NCI-H82 (cell line): ENCODE measurements at places on chromosomes 3 and 15.
A peak's percentile ranks its signal among the peaks of the same experiment; 100 is the strongest.

GRCh38 chr3:34035775-34036174, 237.3 kb downstream of the PDCD6IP start:
- no peak for DNase-seq

DNA sequence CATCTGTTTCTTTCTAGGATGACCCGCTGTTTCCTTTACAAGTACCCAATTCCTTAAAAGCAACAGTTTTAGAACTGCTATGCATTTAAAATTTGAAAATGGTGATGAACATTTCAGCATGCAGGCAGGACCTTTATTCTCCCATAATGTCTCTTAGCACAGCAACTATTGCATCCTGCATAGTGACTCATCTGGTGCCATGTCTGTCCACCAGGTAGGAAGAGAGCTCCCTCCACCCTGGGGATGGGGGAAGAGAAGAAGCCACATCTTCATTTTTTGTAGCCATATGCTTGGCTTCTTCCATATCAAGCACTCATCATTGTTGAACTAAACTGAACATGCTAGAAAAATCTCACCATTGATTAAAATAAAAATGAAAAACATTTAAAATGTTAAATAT, 9.9 kb downstream of the GPR15 start:
- no peak for DNase-seq

- no peak for DNase-seq
Observed at GRCh38 chr15:100124936-100125335, 216.8 kb downstream of the ADAMTS17 start.

GRCh38 chr15:50686469-50687301, at the start of gene TRPM7:
TRPM7 (minus strand) TSS chr15:50686797; CDS start chr15:50686533, 264 bp downstream.
- peak; percentile 88 for DNase-seq

DNA sequence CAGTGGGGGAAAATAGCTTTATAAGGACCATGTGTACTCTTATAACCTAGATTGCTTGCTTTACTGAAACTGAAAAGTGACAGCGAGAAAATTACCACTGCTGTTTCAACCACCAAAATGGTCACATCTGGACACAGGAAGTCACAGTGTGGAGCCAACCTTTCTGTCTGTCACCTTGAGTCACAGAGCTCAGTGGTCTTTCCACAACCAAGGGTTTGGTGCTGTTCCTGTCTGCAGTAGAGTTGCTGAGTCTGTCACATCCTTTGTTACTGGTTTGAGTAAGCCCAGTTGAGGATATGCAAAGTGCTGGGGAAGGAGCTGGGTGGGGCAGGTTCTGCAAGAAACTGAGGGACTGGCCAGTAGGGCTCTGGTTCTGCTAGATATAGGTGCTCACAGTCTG, 139.1 kb upstream of the EIF1B start:
- no peak for DNase-seq

DNA sequence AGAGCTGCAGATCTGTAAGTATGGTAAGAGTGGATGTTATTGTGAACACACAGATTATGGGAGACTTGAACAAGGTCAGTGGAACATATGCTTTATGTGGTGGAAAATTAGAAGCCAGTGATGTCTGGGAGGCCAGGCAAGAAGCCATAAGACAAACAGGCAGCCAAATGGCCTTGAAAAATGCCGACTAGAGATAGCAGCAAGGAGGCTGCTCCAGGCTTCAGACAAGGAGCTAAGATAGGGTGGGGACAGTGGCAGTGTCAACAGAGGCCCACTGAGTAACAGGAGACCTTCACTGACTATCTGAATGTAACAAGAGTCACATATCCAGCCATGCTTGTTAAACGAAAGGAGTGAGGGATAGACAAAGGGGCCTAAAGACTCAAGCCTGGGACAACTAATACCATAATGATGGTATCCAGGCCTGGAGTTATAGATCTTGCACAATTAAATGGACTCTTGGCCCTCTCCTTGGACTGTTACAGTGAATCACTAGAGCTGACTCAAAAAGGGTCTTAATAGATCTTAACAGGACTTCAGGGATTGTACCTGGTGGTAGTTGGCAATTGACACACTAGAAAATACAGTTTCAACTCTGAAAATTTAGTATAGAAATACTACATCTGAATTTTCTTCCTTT, 50.6 kb downstream of the CFAP20DC start:
- DNase-seq: no peak

DNA sequence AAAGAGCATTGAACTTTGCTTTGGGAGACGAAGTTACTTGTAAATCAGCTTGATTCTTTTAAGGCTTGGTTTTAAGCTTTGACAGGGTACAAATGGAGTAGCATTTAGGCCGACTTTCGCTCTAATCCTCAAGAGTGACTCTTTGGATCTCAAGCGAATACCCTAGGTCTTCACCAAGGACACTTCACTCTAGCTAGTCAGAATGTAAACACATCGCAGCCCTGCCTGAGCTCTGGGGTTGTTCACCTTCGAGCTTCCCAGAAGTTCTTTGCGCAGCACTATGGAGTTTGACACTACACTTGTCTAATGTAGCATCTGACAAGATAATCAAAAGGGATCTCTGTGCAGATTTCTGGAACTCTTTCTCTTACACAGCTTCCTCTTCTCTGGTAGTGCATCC, 22.3 kb downstream of the NRG4 start:
- DNase-seq: no peak

GRCh38 chr3:72482589-72483321, 365.5 kb downstream of the SHQ1 start:
- no peak for DNase-seq

GRCh38 chr3:95721938-95722337, 1092.5 kb upstream of the EPHA6 start:
- no peak for DNase-seq

GRCh38 chr3:183895296-183895695, 10.6 kb upstream of the PARL start:
- DNase-seq: peak; percentile 78

DNA sequence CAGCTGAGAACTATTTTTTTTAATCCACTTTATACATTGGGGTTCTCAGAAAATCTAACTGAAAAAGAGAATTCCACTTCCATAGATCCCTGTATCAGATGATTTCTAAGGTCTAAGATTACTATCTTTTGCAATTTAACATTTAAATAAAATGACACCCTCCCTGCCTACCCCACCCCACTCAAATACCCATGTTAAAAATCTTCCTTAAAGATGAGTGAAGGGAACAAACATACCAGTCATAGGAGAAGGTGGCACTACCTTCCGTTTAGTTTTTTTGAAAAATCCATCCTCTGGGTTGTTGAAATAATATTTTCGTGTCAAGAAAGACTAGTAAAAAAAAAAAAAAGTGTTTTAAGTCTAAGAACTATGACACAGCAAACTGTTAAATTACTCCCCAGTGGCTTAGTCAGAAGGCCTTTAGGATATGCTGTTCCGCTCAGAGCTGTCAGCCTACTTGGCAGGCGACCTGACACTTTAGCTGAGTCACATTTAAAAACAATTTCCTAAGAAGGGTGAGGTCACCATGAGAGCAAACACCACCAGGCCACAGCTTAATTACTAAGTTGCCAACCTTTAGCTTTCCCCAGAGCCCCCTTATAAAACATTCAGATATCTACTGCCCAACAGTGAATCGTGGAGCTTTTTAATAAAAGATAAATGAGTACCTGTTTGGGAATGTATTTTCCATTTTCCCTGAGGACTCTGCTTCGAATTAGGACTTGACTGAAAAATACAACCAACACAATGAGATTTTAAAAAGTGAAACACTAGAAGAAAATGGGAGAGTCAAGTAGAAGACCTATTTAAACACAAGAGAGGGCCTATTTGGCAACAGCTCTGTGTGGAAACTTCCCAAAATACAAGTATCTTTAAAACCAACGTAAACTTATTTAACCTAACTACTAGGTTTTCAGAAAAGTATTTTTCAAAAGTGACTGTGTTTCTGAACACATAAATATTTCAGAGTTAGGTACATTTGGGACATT, 9.6 kb downstream of the EMC3 start:
- DNase-seq: no peak

DNA sequence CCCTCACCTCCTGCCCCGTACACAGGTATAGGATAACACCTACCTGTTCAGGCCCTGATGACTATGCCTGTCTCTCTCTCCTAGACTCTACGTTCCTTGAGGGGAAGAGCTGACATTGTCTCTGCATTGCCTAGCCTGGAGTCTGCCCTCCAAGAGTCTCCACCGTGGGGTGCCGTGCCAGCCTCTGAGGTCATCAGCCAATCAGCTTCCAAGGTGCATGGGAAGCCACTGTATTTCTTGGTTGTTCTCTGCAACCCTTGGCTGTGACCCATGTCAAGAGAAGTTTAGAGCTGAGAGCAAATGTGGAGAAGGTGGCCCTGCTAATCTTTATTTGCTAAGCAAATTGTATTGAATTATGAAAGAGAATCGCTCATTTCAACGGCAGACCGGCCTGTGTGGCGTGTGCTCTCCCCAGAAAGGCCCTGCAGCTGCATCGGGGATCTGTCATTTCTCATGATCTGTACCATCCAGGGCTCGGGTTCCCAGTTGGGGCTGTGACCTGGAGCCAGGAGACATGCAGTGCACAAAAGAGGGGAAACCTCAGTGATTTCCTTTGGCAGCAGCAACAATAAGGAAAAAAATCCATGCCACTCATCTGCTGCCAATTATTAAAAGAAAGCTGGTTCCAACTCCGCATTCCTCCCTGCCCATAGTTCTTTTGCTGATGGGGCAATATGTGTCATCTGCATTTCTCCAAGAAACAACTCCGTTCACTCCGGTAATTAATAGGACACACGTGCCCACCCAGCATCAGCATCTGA, 182.2 kb downstream of the MEGF11 start:
- DNase-seq: no peak

GRCh38 chr3:55720614-55721013, 233.5 kb upstream of the WNT5A start:
- peak; percentile 19 for DNase-seq

DNA sequence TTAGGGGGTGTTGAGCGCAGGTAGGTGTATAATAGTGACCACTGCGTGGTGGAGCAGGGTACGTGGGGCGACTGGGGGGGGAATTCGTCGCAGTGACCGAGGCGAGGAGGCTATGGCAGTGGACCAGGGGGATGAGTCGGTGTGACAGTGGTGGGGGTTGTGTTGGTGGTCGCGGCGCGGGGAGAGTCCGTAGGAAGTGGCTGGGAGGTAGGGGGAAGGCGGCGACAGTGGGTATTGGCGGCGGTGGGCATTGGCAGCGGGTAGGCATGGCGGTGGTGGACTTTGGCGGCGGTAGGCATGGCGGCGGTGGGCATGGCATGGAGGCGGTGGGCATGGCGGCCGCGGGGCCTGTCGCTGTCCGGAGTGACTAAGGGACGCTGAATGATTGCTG, 739 bp downstream of the SNRPN start:
- DNase-seq: peak; percentile 35

GRCh38 chr3:87359826-87360225, 83.4 kb upstream of the POU1F1 start:
- DNase-seq: no peak

GRCh38 chr3:76943058-76943457, 96.8 kb upstream of the ROBO2 start:
- DNase-seq: no peak

DNA sequence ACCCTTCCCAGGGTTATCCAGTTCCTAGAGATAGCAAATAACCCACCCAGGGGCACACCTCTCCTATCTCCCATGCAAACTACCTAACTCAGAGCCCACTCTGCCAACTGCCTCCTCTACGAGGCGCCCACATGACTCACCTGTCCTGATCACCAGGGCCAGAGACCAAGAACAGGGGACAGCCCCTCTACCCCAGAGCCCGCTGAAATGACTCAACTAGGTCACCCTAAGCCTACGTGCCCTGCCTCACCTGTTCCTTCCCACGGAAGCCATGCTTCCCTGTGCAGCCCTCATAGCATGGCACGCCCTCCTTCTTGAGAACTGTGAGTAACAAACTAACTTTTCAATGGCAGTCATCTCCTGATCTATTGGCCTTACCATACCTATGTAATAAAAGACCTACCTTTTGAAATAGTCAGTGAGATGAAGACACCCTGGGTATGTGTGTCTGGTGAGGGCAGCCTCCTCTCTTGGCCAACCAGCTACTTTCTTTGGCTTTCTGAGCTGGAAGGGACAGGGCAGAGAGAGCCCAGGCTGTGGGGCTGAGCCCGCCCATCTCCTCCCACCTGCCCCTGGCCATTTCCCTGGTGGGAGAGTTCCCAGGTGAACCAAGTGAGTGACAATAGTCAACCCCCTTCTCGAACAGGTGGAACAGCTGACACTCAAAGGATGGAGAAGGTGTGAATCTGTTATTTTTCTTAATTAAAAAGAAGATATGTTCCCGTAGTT, 25.5 kb upstream of the PRR23E start:
- no peak for DNase-seq

DNA sequence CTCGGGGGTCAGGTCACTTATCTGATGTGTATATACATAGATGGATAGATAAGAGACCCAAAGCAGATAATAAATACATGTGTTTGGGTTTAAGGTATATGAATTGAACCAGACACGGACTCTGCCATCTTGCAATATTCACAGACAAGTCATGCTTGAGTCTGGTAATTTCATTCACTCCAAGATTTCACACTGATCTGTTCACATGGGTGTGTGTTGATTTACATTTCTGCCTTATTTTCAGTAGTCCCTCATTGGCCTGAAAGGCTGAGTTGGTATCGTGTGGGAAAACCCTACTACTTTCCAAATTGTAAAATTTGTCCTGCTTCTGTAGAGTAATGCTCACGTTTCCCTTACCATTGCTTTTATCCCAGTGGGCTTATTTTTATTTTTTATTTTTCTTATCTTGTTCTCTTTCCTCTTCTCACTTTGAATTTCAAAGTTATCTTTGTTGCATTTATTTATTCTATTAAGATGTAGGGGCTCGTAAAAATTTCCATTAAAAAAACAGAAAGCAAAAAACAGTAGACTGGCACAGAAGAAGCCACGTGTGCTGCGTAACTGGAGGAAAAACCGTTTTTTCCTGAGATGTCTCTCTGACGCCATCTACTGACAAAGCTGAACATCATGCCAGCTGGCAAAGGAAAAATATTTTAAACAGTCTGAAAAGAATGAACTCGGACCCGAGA, 10.8 kb upstream of the MFSD1 start:
- peak; percentile 80 for DNase-seq

GRCh38 chr15:62550106-62550505, 385.0 kb upstream of the C2CD4B start:
- DNase-seq: no peak

GRCh38 chr15:90126596-90127435, 24.5 kb upstream of the IDH2 start:
- peak; percentile 52 for DNase-seq

DNA sequence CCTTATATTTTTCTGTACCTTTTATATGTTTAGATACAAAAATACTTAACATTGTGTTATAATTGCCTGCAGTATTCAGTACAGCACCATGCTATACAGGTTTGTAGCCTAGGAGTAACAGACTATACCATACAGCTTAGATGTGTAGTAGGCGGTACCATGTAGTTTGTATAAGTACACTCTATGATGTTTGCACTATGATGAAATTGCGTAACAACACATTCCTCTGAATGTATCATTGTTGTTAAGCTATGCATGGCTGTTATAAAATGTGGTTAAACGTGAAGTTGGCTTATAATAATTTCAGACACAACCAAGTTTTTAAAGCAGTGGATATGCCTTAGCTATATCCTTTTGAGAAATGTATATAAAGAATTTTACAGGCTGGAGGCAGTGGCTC, 328.3 kb downstream of the PLCL2 start:
- no peak for DNase-seq

- DNase-seq: no peak
Observed at GRCh38 chr15:100913961-100914360, 5.2 kb upstream of the LRRK1 start.
